Hematopoietic multipotent progenitor cell (in vitro differentiated cells): ENCODE measurements at places on chromosomes 12 and 14.

DNA sequence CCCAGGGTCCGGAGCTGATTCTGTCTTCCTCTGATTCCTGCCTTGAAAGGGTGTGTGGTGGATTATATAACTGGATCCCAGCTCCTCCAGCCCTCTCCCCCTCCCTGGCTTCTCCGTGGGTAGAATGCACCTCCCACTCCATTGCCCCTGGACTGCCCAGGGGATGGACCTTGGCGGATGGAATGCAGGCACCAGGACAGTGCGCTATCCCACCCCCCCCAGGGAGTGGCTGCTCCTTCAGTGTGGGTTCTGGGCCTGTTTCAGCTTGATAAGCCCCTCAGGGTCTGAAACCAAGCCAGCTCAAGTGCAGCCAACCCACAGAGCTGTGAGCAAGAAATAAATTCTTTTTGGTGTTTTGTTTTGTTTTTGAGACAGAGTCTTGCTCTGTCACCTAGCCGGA is 112.4 kb upstream of the TMEM132D start:
- DNase-seq = no peak

- DNase-seq = no peak
Observed at GRCh38 chr14:27660683-27661082, 1062.8 kb upstream of the NOVA1 start.

DNA sequence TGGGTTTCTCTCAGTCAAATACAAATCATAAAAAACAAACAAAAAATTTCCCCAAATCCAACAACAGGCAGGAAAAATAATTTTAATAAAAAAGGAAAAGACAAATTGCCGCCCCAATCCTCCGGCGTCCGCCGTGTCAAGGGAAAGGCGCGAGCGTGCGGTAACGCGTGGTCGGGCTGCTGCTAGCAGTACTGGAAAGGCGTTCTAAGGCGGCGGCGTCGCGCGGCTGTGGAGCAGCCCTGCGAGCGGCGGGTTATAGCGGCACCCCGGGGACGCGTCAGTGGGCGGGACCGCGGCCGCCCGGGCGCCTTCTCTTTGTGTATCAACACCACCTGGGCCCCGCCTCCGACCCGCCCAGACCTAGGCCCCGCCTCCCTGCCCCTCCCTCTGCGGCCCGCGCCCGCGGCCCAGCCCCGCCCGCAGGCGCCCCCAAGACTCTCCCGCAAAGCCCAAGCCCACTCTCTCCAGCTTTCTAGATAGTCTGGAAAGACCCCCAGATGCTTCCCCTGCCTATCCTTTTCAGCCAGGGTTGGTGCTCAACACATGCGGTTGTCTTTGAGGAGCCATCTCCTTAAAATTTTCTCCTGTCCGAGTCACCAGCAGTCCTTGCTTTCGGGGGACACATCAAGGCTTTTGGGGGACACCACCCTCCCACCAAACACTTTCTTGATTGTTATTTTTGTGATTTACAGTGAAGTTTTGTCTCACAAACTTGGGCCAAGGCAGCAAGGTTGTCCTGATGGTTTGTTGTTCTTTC is at the start of gene SLC38A2:
TSS of gene SLC38A2 (minus strand) at position 230 of the 757 bp plus-strand sequence. CDS start 1,480 bp downstream, outside the sequence.
- DNase-seq = peak; percentile 94

GRCh38 chr12:97968641-97969197 is 506.1 kb downstream of the RMST start:
- no peak for DNase-seq

- DNase-seq = no peak
Observed at GRCh38 chr12:124680863-124681778, 113.7 kb upstream of the NCOR2 start.

DNA sequence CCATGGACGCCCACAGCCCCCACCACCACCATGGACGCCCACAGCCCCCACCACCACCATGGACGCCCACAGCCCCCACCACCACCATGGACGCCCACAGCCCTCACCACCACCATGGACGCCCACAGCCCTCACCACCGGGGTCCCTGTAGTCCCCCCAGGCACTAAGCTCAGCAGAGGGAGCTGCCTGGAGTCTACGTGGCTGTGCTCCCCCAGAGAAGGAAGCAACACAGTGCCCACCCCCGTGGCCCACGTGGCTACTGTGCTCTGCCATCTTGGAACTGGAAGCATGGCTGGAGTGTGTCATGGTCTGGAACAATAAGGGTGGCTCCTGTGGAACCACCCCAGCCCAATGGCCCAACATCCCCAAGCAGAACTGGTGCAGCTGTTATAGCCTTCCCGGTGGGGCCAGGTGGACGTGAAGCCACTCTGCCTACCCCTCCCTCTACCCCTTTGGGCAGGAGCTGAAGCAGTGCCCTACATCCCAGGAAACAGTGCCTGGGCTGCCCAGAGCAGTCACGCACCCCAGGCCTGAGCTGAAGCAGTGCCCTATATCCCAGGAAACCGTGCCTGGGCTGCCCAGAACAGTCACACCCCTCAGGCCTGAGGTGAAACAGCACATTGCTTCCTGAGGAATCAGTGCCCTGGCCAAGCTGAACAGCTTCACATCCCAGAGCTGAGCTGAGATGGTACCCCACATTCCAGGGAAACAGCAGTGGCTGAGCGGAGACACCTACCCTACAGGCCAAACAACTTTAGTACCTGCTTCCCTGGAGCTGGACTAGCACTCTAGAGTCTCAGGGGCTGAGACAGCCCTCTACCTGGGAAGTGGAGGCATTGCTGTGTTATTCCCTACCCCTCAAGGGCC is 9.0 kb upstream of the SFSWAP start:
- DNase-seq = no peak

DNA sequence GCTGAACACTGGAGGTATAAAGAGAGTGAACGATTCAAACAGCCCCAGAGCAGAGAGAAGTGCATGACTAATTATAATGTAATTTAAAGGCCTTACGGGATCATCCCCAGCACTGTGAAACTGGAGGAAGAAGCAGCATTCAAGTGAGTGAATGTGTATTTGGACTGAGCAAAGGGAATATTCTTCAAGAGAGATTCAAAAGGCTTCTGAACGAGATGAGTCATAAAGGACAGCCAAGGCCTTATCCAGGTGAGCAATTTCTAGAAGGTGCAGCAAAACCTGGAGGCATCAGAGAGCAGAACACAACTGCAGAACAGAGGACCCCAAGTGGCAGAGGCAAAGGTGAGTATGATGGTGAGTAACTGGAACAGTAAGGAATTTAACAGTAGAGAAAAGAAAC is 127.2 kb downstream of the BCAT1 start:
- no peak for DNase-seq
